ENCODE measurements at places on chromosomes 11 and 22.

- peak; percentile 15 for DNase-seq
Observed at GRCh38 chr22:36052505-36052941, 23.9 kb upstream of the RBFOX2 start.

DNA sequence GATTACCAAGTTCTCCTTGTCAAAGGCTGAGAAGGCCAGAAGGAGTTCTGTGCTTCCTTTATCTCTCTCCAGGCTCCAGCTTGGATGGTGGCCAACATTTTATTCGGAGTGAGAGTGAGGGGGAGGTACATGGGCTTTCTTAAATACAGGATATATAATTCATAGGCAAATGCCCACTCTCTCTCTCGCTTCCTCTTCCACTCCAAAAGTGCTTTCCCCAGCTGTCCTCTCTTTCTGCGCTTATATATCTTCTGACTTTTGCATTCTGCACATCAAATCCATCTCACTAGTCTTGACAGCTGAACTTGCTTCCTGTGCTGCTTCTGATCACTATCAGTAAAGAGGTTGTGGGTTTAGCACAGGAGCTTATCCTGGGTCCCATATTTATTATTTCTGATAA, 125.4 kb upstream of the ARHGAP20 start:
- peak; percentile 73 for DNase-seq

DNA sequence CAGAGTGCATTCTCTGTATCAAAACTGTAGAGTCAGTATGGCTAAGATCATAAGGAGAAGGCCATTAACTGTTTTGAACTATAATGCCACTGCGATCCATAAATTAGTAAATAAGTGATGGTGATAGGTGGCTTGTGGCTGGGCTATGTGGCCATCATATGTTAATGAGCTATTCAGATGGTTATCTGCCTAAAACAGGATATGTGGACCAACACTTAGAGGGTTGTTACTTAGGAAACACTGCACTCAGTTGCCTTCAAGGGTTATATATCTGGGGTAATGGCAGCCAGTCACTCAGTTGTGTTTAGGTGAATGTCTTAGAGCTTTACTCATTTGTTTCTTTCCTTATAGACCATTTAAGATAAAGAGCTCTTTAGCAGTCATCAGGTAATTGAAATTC, 66.0 kb downstream of the PPP2R1B start:
- no peak for DNase-seq

DNA sequence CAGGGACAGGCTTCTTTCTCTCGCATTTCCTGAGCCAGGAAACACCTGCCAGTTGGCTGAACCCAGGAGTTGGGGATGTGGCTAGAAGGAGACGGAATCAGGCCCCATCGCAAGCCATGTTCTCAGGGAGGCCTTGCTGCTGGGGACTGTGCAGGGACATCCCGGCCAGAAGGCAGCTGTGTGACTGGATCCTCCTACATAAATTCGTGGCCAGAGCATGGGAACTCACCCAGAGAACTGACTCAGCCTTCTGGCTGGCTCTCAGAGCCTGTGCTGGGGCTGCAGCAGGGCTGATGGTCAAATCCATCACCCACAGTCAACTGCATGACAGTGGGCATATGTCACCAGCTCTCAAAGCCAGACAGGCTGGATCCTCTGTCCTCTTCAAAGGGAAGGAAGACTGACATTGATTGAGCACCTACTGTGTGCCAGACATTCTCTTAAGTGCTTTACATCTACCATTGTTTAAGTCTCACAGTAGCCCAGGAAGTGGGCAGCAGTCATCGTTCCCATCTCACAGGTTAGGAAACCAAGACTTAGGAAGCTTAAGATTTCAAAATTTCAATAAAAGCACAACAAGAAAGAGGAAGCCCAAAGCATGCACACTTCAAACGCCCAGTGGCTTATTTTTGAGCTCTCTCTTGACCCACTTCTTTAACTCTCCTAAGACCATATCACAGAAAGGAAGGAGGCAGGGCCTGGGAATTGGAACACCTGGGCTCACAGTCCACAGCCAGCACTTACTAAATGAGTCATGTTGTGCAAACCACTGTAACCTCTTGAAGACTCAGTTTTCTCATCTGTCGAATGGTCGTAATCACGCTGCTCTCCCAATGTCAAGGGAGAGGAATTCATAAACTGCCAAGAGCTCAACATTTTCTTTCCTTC, 30.9 kb upstream of the CACNG2 start:
- DNase-seq, result peak; percentile 68

- DNase-seq, result no peak
Observed at GRCh38 chr11:64661146-64661545, 61.9 kb downstream of the NRXN2 start.
